ACHN (cell line): ENCODE measurements at places on chromosomes 16 and 17.

DNA sequence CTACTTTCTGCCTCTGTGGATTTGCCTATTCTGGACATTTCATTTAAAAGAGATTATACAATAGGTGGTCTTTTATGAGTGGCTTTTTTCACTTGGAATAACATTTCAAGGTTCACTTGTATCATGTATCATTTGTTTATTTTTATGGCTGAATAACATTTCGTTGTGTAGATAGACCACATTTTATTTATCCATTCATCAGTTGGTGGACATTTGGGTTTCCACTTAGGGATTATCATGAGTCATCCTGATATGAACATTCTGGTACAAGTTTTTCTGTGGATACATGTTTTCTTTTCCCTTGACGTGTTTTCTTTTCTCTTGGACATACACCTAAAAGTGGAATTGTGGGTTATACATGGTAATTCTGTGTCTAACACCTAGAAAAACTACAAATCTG, 25.3 kb downstream of the PRSS54 start:
- DNase-seq: no peak

DNA sequence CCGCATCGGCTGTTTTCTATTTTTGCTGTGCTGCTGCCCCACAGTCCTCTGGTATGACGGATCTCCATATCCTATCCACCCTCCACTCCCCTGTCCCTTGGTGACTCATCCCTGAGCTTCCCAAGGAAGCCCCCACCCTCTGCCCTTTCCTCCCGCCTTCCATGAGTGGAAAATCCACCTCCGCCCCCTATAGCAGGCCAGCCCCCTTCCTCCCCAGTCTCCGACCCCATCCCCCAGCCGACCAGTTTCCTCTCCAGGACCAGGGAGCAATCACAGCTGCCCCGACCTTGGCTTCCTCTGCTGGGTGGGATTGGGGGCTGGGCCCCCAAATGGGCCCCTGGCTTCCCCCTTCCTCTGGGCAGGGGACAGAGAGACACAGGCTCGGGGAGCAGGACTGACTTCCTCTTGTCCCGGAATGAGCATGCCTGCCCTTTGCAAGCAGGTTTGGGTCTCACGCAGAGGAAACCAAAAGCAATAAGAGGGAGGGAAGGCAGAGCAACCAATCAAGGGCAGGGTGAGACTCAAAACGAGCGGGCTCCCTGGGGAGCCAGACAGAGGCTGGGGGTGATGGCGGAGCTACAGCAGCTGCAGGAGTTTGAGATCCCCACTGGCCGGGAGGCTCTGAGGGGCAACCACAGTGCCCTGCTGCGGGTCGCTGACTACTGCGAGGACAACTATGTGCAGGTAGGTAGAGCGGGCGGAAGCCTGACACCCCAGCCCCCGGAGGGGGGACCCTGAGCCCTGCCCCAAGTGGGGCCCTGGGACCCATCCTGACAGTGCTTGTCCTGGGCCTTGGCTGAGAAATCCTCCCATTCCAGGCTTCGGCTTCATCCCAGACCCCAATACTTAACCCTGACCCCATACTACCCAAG, at the start of the genes ABI3 and GNGT2:
ABI3 (plus strand) TSS at position 550 of the 872 bp plus-strand sequence; CDS start at position 568, 18 bp downstream.
GNGT2 (minus strand) TSS at position 417 of the 872 bp plus-strand sequence. CDS start 3,152 bp downstream, outside the sequence.
- no peak for DNase-seq

- DNase-seq: peak; percentile 22
Measured at GRCh38 chr17:1222321-1222720, 42.5 kb upstream of the ABR start.

GRCh38 chr16:54454616-54455015, 168.0 kb upstream of the IRX3 start:
- no peak for DNase-seq

DNA sequence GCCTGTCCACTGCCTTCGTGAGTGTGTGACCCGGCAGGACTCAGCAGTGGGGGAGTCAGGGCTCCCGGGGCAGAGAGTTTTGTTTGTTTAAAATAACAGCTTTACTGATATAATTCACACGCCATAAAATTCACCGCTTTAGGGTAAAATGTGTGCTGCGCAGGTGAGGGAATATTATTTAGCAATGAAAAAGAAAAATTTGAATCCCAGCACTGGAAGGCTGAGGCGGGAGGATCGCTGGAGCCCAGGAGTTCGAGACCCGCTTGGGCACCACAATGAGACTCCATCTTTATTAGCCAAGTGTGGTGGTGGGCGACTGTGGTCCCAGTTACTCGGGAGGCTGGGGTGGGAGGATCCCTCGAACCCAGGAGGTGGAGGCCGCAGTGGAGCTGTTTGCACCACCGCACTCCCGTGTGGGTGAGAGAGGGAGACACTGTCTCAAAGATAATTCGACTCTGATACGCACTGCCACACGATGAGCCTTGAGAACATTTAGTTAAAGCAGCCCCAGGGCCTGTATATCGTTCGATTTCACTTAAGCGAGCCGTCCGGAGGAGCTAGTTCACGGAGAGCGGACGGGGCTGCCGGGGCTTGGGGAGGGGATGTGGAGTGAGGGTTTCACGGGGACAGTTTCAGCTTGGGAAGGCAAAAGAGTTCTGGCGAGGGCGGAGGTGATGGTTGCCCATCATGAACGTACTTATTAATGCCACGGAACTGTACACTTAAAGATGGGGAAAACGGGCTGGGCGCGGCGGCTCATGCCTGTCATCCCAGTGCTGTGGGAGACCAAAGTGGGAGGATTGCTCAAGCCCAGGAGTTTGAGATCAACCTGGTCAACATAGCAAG, 10.2 kb downstream of the TELO2 start:
- DNase-seq: no peak

- no peak for DNase-seq
Measured at GRCh38 chr17:47695429-47696376, 1.7 kb downstream of the TBKBP1 start.

DNA sequence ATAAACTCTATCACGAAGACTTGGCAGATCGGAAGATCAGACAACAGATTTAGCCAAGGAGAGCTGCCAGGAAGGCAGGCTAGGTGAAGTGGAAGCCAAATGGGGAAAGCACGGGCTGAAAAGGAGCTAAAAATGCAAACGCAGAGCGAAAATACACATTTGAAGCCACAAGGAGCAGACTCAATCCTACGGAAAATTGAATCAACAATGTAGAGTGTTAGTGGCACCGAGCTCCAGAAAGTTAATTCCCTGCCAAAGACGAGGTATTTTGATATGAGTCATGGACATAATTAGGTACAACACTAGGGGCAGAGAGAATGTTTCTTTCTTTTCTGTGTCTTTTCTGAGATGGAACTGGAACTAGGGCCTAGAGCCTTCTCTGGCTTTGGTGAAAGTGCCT, 20.7 kb downstream of the GSG1L start:
- DNase-seq: no peak

DNA sequence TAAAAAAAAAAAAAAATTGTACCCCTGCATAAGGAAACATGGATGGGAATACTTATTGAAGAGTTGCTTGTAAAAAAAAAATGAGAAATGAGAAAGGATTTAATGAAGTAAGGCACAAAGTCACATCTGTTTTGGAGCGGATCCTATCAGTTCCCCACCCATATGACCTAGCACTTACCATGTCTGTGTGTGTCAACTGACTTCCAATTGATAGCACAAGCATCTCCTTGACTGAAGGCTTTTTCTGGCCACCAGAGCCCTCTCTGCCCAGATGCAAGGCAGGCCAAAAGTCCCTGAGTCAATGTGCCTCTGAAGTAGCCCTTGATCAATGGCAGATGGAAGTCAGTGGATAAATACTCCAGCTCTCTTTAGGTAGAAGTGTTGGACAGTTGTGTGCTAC, 13.4 kb upstream of the NLK start:
- DNase-seq: no peak

- no peak for DNase-seq
Measured at GRCh38 chr16:67470359-67470758, 10.6 kb downstream of the ATP6V0D1 start.

DNA sequence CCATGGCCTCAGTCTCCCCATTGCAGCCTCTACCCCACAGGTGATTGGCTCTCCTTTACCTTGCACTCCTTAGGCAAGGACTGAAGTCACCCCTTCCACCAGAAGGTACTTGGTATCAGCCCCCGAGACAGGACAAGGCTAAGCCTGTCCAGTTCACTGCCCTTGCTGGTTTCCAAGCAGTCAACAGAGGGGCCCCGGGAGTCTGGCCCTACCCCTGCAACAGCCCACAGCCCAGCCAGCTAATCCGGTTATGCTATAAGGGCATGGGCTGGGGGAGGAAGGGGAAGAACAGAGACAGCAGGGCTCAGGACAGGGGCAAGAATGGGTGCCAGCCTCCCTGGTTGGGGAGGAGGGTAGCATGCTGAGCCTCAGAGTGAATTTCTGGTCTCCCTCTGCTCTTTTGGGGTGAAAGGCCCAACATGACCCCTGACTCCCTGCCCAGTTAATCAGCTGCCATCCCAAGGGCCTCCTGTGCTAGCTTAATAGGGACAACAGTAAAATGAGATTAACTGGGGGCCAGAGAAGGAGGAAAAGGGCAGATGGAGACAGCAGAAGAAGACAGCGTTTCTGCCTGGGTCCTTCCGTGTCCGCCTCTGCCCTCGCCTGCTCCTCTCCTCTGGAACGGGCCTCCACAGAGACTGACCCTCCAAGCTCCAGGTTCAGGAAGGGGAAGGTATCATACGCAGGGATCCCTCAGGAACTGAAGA, 10.7 kb downstream of the DLG4 start:
- DNase-seq: no peak

DNA sequence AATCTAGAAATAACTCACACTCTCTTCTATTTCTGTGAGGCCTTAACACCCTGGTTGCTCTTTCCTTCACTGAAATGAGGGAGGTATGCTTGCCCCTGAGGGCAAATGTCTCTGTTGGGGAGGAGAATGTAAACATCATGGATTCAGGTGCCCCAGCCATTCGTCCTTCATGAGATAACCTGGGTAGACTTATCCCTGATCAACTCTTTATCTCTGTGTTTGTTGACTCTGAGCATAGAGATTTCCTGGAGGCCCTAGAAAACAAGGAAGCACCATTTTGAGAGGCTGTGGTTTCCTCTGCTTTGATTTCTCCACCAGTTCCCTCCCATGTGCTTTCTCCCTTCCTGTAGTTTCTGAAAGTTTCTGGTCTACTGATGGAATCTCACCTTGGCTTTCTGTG, 77.3 kb downstream of the PHKB start:
- no peak for DNase-seq

GRCh38 chr16:11848842-11849241, 2.5 kb downstream of the RSL1D1 start:
- no peak for DNase-seq

- peak; percentile 65 for DNase-seq
Measured at GRCh38 chr16:88922114-88922825, 54.7 kb downstream of the CBFA2T3 start.

DNA sequence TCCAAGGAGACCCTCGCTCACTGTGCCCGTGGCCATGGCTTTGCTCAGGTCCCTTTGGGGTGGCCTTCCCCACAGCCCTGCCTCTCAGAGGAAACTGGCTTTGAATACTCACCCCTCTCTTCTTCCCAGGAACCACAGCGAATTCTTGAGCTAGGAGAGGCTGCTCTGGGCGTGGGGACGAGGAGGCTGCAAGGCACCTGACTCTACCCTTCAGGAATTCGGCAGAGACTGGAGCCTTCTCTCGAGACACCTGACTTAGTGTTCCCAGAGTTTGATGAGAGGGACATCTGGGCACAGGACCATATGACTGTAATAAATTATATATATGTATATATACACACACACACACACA, 6.2 kb downstream of the LLGL2 start:
- DNase-seq: no peak

DNA sequence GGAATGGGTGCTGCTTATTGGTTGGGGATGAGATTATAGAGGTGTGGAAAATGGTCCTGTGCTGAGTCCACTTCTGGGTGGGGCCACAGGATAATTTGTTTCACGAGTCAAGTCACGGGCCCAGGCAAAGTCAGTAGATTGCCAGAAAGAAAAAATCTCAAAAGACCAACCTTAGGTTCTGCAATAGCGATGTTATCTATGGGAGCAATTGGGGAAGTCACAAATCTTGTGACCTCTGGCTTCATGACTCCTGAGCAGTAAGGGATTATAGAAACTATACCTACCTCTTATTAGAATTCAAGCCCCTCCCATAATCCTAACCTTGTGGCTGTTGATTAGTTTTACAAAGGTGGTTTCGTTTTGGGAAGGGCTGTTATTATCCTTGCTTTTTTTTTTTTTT, 31.4 kb downstream of the WWP2 start:
- DNase-seq: no peak

- DNase-seq: no peak
Measured at GRCh38 chr17:69578385-69578936, 164.0 kb downstream of the MAP2K6 start.

DNA sequence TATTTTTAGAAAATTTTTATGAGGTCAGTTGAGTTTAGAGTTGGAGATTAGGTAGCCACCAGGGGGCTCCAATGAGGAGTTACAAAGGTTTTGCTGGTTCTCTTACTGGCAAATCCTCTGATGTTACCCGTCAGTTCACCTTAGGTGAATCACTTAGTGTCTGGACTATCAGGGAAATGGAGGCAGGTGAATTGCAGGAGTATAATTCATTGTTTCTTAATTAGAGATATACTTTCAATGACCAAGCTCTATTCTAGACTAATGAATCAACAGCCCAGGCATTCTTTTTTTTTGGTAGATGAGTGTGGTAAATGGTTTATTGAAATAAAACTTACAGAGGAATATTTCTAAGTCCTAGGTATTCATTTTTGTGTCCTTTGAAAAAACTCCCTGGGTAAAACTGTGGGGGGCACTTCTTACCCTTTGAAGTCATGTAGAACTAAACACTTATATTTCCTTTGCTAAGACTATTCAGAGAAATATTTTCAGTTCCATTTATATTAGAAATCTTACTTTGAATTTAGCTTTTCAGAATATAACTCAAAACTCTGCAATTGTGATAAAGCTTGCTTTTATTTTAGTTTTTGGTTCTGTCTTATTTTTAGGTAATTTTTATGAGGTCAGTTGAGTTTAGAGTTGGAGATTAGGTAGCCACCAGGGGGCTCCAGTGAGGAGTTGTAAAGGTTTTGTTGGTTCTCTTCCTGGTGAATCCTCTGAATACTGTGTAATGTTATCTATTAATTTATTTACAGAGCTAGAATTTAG, 17.7 kb downstream of the PSMD11 start:
- peak; percentile 77 for DNase-seq

- no peak for DNase-seq
Measured at GRCh38 chr16:87363771-87364455, 19.7 kb downstream of the FBXO31 start.

DNA sequence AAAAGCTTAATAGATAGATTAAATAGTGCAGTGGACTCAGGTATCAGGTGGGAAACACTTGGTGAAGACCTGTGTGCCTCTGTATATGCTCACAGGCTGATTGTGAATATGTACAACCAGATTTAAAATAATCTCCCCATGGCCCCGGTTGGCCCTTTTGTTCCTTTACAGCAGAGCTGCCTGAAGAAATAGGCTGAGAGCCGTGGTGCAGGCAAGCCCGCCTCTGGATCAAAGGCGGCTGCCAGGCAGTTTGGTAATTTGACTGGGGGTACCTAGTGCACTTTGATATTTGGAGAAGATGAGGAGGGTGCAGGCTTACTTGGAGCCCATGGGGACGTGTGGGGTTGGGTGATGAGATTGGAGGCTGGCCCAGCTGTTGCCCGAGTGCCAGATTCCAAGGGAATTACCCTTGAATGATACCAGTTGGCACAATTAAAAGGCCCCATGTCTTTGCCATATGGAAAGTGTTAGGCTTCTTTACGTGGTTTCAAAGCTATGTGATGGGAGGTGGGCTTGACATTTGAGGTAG, 5.0 kb downstream of the NKD1 start:
- no peak for DNase-seq

GRCh38 chr16:25014500-25015147, 545 bp downstream of the ARHGAP17 start:
- DNase-seq: peak; percentile 66
